ENCODE measurements at places on chromosomes 13 and 19. TPM values are rescaled to one million over a fixed set of nuclear protein-coding genes. Genes with fewer than 3 reads are reported as not detected.

DIAPH3 gene
- total RNA-seq: 11.1 TPM

ZNF112 gene
- 2.7 TPM for total RNA-seq

ZIK1 gene
- 3.0 TPM for total RNA-seq

RASGRP4 gene
- 4.2 TPM for total RNA-seq

ADGRE1 gene
- total RNA-seq: not detected

HIF3A gene
- 5.1 TPM for total RNA-seq

FFAR2 gene
- total RNA-seq: 2.5 TPM

DNA sequence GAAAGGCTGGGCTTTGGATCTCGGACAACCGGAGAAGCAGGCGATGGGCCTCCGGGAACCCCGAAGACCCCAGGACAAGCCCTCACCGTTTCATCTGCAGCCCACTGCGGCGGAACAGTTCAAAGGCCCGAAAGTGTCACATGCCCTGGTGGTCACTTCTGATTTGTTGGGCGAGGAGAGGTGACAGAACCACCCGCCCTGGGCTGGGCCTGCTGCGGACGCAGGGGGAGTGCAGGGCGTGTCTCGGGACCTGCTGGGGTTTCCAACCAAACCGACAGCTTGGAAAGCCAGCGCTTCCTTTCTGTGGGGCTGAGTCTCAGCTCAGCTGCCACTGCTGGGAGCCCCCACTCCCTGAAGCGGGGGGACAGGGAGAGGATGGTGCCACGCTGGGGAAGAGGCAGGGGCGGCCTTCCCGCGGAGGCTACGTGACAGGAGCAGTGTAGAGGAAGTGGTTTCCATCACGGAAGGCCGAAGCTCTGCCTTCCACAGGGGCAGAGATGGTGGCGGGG lies 22.8 kb upstream of the ZBTB7A start:
- H3K27me3 ChIP-seq: no peaks in the 10 kb centered on the region
- peaks cover 39% of the 10 kb centered on the region for H3K4me1 ChIP-seq
- DNase-seq: no peak
- H3K4me3 ChIP-seq: peak overlapping the region; percentile 8
- peaks cover 19% of the 10 kb centered on the region for H3K36me3 ChIP-seq

DNA sequence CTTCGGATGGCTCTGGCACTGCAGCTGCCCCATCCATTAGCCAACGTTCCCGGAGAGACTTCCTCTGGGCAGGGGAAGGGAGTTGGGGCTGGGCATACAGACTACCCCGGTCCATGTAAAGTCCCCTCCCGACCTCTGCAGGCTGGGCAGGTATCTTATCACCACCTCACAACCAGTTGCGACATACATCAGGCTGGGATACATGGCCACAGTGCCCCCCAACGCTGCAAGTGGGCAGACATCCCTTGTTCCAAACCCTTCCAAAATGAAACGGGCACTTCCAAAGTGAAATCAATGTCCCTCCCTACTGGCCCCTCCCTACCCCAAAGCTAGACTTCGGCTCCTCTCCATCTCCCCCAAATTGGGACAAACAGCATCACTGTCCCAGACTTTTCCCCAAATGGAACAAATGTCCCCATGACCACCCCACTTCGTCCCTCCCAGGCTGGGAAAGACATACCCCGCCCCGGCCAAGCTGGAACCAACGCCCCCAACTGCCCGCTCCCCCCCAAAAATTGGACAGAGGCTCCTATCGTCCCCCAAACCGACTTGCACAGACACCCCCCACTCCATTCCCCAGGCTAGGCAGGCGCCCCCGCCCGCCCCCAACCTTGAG lies 5.0 kb downstream of the PALM3 start:
- no peak overlapping the region for H3K27ac ChIP-seq
- H3K4me1 ChIP-seq: peaks cover 27% of the 10 kb centered on the region
- DNase-seq: no peak

DNA sequence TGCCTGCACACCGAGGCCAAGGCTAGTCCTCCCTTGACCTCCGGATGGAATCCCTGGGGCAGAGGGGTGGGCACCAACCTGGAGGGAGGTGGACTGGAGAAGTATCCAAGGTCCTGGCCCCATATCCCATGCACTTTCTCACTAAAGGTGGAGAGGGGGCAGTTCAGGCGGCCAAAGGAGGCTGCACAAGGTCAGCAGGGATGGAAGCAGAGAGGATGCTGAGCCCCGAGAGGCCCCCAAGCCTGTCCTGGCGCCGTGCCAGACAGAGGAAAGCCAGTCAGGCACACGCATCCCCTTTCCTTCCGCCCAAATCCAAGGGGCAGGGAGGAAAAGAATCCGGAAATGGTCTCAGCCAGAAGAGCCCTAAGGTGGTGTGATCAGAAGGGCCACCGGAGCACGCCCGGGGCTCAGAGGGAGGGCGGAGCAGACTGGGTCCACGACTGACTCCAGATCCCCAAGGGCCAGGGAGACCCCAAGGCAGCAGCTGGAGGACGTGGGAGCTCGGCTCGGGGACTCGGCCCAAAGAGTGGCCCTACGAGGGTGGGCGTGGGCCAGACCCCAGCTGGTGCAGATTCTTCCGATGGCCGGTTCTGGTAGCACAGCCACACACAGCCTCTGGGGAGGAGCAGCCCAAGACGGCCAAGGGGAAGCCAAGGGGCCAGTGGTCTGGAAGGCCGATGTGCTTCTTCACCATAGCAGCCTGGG lies 60.0 kb downstream of the MLLT1 start:
- H3K27ac ChIP-seq: peak overlapping the region; percentile 58
- peaks cover 47% of the 10 kb centered on the region for H3K4me1 ChIP-seq
- H3K36me3 ChIP-seq: peaks cover 14% of the 10 kb centered on the region
- no peak for DNase-seq
- no peaks in the 10 kb centered on the region for H3K27me3 ChIP-seq

DNA sequence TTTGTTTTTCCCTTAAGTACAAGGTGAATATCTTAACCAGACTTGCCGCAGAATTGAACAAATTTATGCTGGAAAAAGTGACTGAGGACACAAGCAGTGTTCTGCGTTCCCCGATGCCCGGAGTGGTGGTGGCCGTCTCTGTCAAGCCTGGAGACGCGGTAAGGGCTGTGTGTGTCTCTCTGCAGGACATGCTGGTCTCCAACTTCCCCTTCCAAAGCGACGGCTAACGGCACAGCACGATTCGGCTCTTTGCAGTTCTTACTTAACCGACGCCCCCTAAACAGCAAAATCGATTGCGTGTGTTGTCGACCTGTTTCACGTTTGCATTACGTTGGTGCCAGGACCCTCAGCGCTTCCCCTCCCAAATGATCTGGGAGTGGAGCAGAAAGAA lies 73.2 kb downstream of the GGACT start:
- no peak for DNase-seq
- no peaks in the 10 kb centered on the region for H3K27me3 ChIP-seq
- no peak overlapping the region for H3K27ac ChIP-seq
- peaks cover 9% of the 10 kb centered on the region for H3K4me1 ChIP-seq

- peak overlapping the region; percentile 50 for H3K4me3 ChIP-seq
- DNase-seq: no peak
- peak overlapping the region; percentile 88 for H3K27ac ChIP-seq
- peaks cover 18% of the 10 kb centered on the region for H3K4me1 ChIP-seq
- H3K27me3 ChIP-seq: peaks cover 21% of the 10 kb centered on the region
These were observed 6.8 kb downstream of the TLE6 start for GRCh38 chr19:2984215-2984528.

GRCh38 chr19:13160557-13160956 lies 10.3 kb downstream of the IER2 start:
- H3K27me3 ChIP-seq: no peaks in the 10 kb centered on the region
- H3K27ac ChIP-seq: peak overlapping the region; percentile 46
- H3K4me3 ChIP-seq: no peak overlapping the region
- H3K36me3 ChIP-seq: no peaks in the 10 kb centered on the region
- DNase-seq: no peak

- H3K27me3 ChIP-seq: peaks cover 46% of the 10 kb centered on the region
- no peak overlapping the region for H3K27ac ChIP-seq
- H3K36me3 ChIP-seq: no peaks in the 10 kb centered on the region
- DNase-seq: no peak
These were observed 78.3 kb downstream of the IER2 start for GRCh38 chr19:13228561-13228960.
